NCI-H524 (cell line): ENCODE measurements at places on chromosomes 5 and 9.

DNA sequence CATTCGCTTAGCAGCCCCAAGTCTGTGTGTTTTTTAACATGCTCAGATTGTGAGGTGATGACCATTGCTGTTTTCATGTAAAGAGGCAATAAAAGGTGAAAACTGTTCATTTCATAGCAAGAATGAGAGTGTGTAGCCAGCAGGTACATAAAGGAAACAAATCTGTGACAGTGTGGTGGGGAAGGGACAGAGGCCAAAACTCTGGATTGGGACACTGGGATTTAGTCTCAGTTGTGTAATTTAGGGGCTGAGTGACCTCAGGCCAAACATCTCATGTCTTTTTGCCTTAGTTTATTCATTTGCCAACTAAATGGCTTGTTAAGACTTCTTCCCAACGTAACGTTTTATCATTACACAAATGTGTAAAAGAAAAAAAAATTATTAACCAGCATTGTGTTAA lies 47.0 kb downstream of the KCNN2 start:
- DNase-seq, result no peak

GRCh38 chr5:1139331-1140170 lies 27.7 kb upstream of the SLC12A7 start:
- no peak for DNase-seq

DNA sequence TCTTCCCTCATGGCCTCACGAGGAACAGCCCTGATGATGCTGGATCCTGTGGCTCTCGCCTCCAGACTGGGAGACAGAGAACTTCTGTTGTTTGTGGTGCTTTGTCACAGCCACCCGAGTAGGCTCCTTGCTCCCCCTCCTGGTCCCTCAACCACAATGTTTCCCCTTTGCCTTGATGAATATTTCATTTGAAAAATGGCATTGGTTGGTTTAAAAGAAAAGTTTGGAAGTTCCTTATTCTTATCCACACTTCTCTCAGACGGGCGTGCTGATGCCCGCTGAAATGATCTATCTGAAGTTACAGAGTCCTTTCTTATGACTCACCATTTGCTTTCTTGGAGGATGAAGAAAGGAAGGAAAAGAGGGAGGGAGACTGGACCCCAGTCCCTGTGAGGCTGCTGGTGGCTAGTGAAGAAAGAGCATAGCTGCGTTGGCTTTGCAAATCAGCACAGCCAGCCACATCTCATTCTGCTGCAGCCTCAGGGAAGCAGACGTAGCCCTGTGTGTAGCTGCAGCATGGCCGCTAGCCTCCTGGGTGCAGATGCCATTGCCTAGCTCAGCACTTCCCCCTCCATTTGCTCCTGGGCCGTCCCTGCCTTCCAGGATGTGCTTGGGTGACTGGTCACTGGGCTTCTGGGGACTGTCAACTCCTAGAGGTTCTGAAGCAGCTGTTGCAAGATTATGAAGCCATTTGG lies 185.9 kb downstream of the ERCC6L2 start:
- peak; percentile 61 for DNase-seq

DNA sequence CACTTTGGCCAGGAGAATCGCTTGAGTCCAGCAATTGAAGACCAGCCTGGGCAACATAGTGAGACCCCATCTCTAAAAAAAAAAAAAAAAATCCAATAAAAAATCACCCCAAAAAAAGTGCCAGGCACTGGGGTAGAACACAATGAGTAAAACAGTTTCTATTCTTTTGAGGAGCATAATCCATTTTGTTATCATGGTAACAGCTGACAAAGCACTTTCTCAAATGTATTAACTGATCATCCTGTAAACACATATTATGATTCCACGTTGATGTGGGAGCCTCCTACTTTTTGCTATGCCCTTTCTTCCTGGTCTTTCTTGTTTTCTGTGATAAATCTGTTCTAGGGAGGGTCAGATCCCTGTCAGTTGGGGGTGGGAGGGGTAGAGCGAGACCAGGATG lies 20.7 kb upstream of the FAM13B start:
- DNase-seq, result no peak

DNA sequence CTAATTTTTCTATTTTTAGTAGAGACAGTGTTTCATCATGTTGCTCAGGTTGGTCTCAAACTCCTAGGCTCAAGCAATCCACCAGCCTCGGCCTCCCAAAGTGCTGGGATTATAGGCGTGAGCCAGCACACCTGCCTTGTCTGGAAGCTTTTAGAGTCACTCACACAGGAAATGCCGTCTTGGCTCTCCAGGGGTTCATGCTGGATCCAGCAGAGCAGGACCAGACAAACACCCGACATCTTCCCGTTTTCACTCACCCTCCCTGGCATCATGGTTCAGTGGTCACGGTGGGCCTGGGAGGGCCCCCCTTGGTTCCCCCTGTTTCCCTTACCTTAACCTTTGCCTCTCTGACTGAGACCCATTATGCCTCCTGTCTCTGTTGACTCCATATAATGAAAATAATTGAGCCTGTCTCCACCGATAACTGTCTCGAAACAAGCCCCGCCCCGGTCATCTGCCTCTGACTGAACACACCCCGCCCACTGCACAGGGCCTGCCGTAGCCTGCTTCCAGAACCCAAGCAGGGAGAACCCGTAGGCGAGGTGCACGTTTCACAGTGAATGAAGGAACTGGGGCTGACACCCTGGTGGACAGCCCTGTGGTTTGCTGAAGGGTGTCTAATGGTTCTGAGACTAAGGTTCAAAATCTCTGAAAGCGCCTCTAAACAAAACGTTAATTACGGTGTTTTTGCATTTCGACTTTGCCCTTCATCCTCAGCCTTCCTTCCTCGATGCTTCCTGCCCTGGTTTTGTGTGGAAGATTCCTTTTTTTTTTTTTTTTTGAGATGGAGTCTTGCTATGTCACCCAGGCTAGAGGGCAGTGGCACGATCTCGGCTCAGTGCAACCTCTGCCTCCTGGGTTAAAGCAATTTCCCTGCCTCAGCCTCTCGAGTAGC lies 39.7 kb upstream of the SPRY4 start:
- no peak for DNase-seq
